ENCODE measurements at places on chromosomes 7 and 10. TPM values are rescaled to one million over a fixed set of nuclear protein-coding genes. Genes with fewer than 3 reads are reported as not detected.

EN2 gene
- total RNA-seq = not detected

HOXA2 gene
- total RNA-seq = not detected

CALCR gene
- total RNA-seq = not detected

TAS2R5 gene
- total RNA-seq = 2.8 TPM
